ENCODE measurements at places on chromosomes 11 and 22.

DNA sequence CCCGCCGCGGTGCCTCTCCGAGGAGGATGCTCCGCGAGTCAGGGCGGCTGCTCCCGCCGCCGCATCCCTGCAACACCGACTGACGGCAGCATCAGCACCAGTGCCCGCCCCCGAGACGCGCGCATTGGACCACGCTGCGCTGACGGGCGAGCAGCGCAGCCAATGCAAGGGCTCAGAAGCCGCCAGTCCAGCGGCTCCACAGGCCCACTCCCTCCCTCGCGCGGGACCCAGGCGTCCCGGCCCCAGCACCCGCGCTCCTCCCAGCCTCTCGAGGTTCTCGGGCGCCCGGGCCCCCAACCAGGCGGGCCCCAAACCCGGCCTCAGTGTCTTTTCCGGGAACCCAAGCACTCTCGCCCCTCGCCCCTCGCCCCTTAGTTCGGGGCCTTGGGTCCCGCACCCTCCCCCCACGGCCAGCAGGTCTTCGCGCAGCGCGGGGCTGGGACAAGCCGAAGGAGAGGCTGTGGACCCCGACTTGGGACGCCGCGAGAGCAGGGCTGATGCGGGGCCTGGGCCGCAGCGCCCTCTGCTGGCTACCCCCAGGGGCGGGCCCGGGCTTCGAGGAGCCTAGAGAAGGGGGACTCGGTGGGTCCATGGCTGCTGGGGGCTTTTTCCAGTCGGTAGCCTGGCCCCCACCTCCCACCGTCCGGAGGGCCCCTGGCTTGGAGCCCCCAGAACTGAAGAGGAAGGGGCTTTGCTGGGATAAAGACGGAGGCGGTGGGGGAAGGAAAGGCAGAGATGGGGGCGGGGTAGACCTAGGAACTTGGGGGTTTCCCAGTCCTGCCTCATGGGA lies at the start of gene NRXN2:
TSS of gene NRXN2 (minus strand) at position 81 of the 790 bp plus-strand sequence. CDS start 9,498 bp downstream, outside the sequence.
- peak; percentile 98 for DNase-seq

- DNase-seq = peak; percentile 10
Measured at GRCh38 chr11:10866893-10867331, 9.1 kb upstream of the ZBED5 start.

DNA sequence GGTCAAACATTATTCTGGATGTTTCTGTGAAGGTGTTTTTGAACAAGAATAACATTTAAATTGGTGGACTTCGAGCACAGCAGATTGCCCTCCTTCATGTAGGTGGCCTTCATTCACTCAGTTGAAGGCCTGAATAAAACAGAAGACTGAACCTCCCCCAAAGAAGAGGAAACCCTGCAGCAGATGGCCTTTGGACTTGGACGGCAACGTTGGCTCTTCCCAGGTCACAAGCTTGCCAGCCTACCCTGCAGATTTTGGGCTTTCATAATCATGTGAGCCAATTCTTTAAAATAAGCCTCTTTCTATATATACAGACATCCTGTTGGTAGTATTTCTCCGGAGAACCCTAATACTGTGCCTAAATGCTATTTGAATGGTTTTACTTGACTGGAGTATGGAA lies 432.2 kb upstream of the NARS2 start:
- no peak for DNase-seq

- no peak for DNase-seq
Measured at GRCh38 chr11:63639199-63639832, 25.1 kb upstream of the PLAAT3 start.

DNA sequence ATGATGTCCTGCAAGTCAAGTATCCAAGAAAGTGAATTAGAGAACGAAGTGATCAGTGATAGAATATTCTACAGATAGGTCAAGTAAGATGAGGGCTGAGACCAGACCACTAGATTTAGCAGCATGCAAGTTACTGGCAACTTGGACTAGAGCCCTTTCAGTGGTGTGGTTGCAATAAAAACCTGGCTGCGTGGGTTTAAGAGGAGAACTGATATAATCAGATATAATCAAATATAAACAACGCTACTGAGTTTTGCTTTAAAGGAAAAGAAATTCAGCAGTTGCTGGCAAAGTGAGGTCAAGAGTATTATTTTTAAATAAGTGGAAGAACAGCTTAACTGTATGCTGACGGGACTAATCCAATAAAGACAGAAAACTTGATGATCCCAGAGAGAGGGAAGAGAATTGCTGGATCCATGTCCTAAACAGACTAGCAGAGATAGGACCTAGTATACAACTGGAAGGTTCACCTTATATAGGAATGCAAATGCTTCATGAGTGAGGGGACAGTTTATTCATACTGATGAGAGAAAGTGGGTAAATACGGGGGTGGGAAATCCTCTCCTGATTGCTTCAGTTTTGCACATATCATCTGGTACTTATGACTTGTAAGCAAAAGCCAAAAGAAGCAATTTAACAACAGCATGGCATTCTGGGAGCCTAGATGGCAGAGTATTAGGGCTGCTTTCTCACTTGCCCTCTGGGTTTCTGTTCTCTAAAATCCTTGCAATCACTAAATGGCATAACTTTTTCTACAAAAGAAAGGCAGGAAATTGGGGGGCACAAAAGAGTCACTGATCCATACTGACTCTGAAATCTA lies 146.2 kb downstream of the RBFOX2 start:
- DNase-seq = no peak

DNA sequence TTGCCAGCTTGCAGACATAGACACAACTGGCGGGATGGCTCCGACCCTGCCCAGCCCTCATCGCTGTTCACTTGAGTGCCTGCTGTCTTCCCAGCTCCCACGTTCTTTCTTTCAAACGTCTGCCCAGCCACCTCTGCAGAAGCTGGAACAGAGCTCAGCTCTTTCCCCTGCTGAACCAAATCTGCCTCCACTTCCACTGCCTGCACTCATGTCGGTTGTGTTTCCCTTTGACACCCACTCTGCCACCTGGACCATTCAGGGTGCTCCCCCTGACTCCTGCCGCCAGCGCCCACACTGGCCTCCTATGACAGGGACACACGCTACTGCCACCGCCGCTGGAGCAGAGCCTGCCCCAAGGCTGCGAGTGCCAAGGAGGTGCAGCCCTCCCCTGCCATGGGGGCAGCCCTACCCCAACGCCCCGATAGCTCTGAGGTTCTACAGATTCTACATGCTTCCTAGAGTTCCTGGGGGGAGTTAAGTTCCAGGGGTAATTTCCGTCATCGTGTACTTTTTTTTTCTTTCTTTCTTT lies 37.9 kb downstream of the TST start:
- no peak for DNase-seq

Data from hepatic stellate cell (primary cell).